Adipocyte (in vitro differentiated cells): ENCODE measurements at places on chromosomes 1 and 21.
A peak's percentile ranks its signal among the peaks of the same experiment; 100 is the strongest.

- no peak for DNase-seq
Observed at GRCh38 chr1:230077436-230078213, 10.6 kb downstream of the GALNT2 start.

GRCh38 chr1:78387871-78388270 lies 102.9 kb upstream of the PTGFR start:
- DNase-seq: peak; percentile 18

GRCh38 chr21:15754640-15755039 lies 24.9 kb downstream of the USP25 start:
- DNase-seq: peak; percentile 58

DNA sequence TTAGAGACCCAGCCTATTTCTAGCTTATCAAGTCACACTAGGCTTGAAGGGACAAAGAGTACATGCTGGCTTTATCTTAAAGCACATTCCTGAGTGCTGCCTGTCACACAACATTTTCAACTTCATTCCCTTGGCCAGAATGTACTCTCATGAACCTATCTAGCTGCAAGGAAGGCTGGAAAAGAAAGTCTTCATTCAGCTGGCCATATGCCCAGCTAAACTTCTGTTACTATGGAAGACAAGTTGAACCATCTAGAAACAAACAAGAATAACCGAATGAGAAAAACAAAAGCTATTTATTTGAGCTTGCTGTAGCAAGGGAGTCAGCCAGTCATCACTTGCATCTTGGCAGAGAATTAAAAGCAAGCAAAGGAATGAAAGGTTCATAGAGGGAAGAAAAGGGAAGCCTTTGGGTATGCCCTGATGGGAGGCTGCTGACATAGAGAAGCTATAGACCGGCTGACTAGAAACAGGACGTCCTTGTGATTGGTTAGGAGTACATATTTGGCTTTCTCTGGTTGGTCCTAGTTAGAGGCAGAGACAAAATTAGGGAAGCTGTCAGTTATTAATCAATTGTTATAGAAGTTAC lies 108.4 kb downstream of the NEK7 start:
- DNase-seq: no peak

- DNase-seq: no peak
Observed at GRCh38 chr1:53362270-53362669, 34.4 kb upstream of the LRP8 start.

- DNase-seq: no peak
Observed at GRCh38 chr1:239270509-239270908, 115.9 kb upstream of the CHRM3 start.

DNA sequence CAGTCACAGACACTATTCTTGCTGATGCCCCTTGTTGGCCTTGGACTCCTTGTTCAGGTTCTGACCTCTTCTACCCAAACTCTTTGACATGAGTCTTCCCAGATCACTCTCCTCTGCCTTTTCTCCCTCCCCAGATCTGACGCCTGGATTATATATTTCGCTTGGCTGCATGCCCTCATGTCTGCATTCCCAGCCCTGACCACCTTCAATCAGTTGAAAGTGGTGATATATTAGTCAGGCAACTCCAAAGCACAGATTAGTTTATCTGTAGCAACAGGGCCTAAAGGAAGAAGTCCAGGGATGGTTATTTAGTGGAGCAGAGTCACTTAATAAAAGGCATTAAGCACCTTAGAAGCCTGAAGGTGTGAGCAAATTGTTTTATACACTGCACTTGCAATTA lies 110.0 kb upstream of the GUCA2B start:
- DNase-seq: no peak

DNA sequence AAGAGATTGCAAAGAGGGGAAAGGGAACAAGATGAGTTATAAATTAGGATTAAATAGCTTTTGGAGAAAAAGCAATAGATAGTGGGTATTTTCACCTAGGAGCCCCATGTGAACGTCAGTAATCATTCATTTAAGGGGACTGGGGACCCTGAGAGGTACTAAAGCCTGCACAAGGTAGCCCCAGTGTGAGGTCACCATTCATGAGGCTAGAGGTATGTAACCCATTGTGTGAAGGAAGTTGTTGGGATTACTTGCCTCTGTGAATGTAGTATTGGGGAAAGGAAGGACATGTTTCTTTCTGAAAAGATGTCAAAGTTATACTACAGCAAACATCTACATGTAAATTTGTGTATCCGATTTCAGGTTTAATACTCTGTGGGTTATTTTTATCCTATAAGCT lies 276.8 kb downstream of the TBX15 start:
- DNase-seq: no peak

DNA sequence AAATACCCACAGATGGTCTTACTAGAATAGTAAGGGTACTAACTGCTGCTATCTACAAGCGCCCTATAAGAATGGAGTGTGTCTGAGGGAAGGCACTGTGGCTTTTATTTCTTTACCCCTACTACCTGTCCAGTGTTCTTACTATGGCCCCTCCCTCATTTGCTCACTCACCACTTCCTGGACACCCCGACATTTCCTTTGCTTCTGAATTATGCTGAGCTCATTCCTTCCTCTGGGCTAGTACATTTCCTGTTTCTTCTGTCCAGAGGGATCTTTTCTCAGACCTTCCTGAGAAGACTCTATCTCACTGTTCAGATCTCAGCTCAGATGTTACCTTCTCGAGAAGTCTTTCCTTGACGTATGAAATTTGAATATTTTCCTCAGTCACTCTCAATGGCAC lies 192.1 kb upstream of the DAB1 start:
- no peak for DNase-seq

GRCh38 chr1:201214886-201215285 lies 24.3 kb downstream of the IGFN1 start:
- DNase-seq: no peak

GRCh38 chr1:153444078-153444477 lies 16.4 kb downstream of the S100A7 start:
- no peak for DNase-seq

GRCh38 chr1:99540744-99541143 lies 105.2 kb upstream of the PALMD start:
- DNase-seq: no peak

DNA sequence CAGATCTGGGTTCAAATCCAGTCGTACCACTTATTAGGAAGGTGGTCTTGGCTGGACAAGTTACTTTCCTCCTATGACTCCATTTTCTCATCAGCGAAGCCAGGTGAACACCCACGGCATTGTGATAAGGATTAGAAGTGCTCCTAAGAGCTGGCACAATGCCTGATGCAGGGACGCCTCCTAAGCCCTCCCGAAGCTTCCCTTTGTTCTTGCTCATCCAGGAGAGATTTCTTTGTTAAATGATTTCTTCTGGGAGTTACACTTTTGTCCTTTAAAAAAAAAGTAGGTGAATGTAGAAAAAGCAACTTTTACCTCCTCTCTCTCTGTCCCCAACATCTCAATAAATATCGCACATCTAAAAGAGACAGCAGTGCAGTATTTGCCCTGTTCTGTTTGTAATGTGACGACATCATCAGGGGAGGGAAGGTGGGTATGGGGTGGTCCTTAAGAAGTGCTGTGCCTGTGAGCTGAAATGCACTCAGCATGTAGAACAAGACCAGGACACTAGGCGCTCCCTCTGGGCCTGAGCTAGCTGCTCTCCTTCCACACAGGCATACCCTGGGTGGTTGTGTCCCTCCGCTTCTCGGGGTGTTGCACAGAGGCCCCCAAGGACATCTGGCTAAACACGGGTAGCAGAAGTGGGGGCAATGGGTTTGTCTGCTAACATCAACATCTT lies 43.9 kb downstream of the SUSD4 start:
- DNase-seq: no peak

- DNase-seq: no peak
Observed at GRCh38 chr21:35232545-35233176, 183.6 kb upstream of the RUNX1 start.
